ENCODE measurements at places on chromosomes 12 and 14.

GRCh38 chr12:53725824-53726223, 1.4 kb downstream of the CALCOCO1 start:
- no peak for DNase-seq

- DNase-seq: no peak
These were observed 334.1 kb downstream of the ALG10 start for GRCh38 chr12:34356233-34356987.

GRCh38 chr14:34275078-34275477, 187.0 kb downstream of the SPTSSA start:
- DNase-seq: no peak

GRCh38 chr14:75990297-75990696, 4.7 kb downstream of the IFT43 start:
- DNase-seq: no peak

GRCh38 chr12:46214668-46215436, 54.0 kb downstream of the SLC38A1 start:
- DNase-seq: peak; percentile 91

GRCh38 chr14:80522411-80522810, 311.1 kb upstream of the DIO2 start:
- DNase-seq: no peak

DNA sequence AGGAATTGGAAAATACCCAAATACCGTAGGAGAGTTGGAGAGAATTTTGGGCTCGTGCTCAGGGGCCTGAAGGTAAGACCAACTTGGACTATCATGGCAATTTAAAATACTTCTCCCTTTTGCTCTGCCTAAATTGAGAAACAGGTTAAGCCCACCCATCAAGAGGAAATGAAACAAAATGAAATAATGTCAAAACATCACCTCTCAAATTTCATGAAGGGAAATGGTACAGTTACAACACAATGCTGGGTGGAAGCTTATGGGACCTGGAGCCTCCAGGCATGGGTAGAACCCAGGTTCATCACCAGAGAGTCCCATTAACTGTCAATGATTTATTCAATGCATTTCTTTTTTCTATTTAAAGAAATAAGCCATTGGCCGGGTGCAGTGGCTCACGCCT, 33.7 kb downstream of the FOS start:
- no peak for DNase-seq

GRCh38 chr12:120847392-120847791, 56.8 kb downstream of the SPPL3 start:
- no peak for DNase-seq

GRCh38 chr14:50544911-50545310, 12.5 kb upstream of the MAP4K5 start:
- DNase-seq: no peak

- DNase-seq: no peak
These were observed 146.8 kb downstream of the SLC2A13 start for GRCh38 chr12:39959031-39959430.

GRCh38 chr14:103404032-103404918, 19.1 kb downstream of the MARK3 start:
- DNase-seq: no peak

DNA sequence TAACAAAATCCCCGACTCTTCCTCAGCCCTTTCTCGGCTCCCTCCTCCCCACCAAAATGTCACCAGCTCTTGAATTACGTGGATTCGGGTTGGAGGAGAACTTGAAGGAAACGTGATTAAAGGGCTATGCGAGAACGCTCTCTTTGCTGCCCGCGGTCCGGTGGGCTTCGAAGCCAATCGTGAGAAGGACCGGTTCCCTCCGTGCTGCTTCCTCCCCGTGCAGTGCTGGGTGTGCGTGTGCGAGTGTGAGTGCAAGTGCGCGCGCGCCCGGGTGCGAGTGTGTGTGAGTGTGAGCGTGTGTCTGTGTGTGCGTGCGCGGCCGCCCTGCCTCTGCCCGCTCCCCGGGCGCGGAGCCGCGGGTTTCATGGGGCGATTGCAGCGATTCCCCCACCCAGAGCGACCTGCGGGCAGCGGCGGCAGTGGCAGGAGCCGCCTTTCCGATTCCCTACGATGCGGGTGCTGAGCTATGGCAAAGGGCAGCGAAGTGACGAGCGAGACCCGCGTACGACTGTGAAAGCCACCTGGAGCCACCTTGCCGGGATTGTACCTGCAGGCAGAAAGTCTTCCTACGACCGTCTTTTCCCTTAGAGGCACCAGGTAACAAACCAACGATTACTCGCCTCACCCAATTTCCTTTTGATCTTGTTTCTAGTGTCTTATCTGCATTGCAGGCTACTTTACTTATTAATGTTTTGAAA, 1.4 kb downstream of the LRFN5 start:
- DNase-seq: no peak
